ENCODE measurements at places on chromosomes 3 and 15.

DNA sequence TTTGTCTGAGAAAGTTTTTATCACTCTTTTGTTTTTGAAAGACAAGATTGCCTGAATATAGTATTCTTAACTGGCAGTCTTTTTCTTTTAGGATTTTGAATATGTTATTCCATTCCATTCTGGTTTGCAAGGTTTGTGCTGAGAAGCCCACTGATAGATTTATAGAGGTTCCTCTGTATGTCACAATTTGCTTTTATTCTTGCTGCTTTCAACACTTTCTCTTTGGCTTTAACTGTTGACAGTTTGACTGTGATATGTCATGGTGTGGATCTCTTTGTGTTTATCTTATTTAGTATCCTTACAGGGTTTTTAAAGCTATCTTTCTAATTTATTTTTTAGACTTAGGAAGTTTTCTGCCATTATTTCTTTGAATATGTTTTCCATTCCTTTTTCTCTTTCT lies 331.2 kb upstream of the ATP11B start:
- DNase-seq, result no peak

- DNase-seq, result no peak
These were observed 99.4 kb downstream of the FLNB start for GRCh38 chr3:58107597-58107996.

- no peak for DNase-seq
These were observed 88.9 kb upstream of the TBC1D5 start for GRCh38 chr3:17831366-17831765.

GRCh38 chr3:53970661-53971060 lies 79.0 kb upstream of the SELENOK start:
- DNase-seq, result no peak

DNA sequence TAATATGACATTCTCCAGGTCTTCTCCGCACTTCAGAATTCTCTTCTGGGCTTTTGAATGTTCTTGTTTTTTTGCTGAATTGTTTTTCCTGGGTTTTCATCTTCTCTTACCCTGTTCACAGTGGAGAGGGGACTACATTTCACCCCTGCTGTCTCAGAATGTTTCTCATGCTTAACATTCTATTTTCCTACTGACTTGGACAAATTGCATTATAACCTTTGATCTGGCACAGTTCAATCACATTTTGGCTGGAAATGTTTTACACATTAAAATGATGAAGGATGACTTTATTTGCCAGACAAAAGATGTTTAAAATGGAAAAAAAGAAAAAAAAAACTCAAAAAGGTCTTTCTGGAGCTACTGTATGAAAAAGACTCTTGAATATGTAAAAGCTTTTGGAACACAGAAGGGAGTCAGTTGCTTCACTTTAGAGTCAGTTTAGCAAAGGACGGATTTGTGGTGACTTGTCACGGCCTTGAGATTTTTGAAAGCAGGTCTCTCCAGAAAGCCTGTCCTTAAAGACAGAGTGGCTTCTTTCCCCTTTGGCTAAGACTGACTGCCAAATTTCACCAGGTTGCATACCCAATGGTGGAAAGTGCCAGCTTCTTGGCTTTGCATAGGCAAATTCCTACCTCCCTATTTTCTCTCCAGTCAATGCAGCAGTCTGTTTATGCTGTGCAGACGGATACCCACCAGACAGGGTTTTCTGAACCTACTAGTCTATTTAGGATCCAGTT lies 401.0 kb upstream of the TBL1XR1 start:
- DNase-seq, result no peak

- DNase-seq, result no peak
These were observed 3.7 kb downstream of the MKRN2OS start for GRCh38 chr3:12541625-12542024.

- DNase-seq, result no peak
These were observed 504.1 kb downstream of the NTRK3 start for GRCh38 chr15:87752250-87752951.

GRCh38 chr3:29537889-29538609 lies 257.2 kb downstream of the RBMS3 start:
- DNase-seq, result no peak

GRCh38 chr3:189937302-189938127 lies 183.2 kb downstream of the P3H2 start:
- DNase-seq, result no peak

DNA sequence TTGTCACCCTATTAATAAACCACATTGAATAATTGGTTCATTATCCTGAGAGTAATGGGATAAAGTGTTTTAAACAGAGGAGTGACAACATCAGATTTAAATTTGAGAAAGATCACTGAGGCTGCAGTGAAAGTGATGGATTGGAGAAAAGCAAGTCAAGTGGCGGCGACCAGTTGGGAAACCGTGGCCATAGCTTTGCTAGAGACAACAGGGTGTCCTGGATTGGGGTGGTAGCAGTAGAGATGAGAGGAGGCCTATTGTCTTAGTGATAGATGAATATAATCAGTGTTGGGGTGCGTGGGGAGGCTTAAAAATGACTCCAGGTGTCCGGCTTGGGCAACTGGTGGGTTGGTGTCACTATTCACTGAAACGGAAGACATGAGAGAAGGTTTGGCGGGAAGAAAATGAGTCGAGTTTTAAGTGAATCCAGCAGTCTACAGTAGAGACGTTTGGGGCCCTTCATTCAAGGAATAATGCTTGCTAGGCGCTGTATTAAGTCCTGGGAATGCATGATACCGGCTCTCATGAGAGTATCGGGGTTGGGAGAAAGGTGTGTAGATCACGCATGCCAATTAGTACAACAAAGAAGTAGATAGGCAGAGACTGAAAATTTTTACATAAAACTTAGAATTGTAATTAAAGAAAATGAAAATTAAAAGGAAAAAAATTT lies 819 bp downstream of the NEK4 start:
- DNase-seq, result no peak

DNA sequence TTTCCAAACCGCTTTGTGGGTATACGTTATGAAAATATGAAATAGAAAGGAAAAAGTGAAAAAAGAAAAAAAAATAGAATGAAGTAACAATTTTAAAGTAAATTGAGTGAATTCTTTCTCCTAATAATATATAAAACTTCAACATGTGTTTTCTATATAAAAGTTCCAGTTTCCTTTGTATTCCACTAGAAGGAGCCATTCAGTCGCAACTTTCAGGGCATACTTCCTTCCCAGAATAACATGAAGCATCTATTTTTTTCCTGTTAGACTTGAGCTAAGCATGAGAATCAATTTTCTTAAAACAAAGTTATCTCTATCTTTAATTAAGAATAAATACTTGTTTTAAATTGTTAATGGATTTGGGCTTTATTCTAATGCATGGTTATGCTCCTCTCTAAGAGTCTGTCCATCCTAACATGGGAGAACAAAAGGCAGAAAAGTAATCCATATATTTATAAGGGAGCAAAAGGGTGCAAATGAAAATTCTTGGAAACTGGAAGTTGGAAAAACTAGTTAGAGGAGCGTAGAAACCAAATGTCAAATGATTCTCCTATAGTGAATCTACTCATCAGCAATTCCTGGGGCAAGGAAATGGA lies 16.0 kb upstream of the VGLL3 start:
- no peak for DNase-seq

- no peak for DNase-seq
These were observed 50.3 kb upstream of the SPRED1 start for GRCh38 chr15:38202361-38202760.

DNA sequence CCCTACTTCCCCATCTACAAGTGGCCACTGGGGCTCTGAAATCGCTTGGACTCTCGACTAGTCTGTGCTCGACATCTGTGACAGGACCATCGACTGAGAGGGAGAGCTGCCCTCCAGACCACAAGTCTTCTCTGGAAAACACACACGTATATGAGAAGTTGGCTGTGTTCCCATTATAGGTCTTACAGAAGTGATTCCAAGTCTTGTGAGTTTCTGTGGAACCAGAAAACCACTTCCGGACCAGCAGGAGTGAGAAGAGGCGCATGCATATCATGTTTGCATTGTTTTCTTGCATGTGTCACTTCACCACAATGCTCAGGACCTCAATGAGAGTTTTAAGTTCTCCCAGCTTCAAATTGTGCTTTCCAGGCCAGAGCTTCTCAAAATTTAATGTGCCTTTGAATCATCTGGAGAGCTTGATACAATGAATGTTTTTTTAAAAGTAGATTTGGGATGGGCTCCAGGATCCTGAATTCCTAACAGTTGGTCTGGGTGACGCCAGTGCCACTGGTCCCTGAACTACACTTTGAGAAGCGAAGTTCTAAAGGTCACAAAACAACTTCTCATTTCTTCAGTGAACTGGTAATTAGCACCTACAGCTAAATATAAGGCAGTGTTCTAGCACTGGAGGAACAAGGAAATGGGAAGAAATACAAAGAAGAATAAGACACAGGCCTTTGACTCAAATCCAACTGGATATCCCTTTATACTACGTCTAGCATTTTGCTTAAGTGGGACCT lies 15.7 kb downstream of the LIPC start:
- DNase-seq, result no peak

DNA sequence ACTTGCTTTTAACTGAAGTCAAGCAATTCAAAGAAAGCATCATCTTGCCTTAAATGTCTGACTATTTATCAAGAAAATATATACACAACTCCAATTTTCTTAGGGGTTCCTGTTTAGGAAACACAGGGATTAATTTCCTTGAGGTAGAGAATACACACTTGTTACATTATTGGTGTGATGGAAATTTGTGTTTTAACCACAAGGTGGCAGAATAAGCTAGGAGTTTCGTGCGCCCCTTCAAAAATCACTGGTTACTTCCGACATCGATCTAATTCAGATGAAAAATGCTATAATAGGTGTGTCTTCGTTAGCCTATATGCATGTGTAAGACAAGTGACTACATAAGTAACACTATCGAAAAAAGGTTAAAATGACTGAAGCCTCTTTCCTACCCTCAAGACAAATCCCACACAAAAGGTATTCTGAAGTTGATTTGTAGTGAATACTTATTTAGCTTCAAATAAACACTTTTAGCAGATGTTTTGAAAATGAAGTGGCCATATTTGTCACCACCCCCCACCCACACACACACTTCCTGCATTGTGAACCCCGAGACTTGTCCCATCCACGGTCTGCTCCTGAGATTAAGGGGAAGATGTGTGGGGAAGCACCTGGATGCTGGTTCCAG lies 246.5 kb downstream of the ROBO1 start:
- no peak for DNase-seq

DNA sequence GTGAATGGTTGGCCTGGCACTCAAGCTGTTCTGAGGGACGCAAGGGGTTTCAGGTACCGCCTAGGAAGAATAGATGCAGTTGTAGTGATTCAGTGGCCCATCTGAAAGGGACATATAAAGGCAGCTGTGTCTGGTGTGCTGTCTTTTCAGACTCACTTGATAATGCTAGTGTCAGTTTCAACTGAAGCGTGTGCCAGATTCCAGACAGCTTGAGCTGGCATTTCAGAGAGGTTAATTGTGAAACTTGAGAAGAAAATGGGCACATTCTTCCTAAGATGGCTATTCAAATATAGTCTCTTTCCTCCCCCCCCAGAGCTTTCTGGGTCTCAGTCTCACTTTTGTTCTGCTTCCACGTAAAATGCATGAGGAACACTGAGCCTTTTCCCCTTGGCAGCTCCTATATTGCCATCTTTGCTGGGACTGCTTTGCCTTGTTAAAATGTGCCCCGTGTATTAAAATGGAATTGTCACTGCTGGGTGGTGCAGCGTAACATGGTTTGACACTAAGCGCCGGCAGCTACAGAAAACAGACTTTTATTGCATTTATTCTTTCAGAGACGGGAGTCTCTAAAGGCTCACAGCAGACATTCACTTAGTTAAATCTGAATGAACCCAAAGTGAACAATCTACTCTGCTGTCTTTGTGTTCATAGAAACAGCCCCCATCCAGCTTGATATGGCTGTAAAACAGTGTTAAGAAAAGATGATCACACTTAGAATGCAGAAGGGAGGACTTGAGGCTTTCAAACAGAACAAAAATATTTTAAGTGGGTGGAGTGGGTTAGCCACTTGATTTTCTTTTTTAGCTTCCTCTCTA lies 478.7 kb downstream of the RBMS3 start:
- DNase-seq, result no peak

- no peak for DNase-seq
These were observed 33.4 kb downstream of the LEKR1 start for GRCh38 chr3:156859578-156859977.

GRCh38 chr3:104879919-104880318 lies 486.8 kb upstream of the ALCAM start:
- DNase-seq, result no peak

DNA sequence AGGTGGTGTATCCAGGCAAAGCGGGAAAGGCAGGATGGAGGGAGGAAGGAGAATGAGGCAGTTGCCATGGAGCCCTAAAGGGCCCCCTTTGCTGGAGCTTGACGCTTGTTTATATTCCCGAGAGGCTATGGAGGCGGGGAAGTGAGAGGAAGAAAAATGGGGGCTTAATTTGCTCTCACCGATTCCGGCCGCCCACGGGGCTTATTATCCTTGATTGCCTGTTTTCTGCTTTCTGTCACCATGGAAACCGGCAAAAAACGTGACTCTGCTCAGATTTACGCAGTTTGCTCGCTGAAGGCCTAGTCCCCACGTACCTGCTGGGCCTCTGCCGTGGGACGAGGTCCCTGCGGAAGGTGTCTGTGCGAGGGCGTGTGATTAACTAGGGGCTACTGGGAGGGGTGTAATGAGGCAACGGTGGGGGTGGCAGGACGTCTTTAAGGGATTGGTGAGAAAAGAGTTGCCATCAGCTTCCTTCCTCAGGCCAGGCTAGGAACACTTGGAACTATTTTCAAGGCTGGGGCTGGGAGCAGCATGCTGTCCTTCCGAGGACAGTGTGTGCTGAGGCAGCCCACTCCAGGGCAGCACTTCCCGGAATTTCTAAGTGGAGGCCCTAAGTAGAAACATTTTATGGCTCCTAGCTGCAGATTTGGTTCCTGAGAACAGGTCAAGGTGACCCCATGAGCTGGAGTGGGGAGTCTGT lies 110.8 kb upstream of the NDN start:
- DNase-seq, result no peak

DNA sequence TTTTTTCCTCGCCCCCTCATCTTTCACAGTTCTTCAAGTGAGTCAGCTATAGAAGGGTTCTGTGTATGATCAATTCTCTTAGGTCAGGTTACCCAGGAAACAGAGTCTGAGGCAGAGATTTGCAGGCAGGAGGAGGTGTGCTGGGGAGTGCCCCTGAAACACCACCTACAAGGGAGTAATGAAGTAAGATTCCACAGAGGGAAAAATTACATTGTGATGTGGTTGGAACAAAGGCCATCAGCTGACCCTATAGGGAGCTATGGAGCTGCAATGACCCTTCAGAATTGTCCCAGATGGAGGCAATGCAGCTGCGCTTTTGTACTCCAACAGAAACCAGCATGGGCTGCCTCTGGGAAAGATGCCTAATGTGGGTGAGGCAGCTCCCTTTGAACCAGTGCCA lies 142.2 kb upstream of the CNTN3 start:
- no peak for DNase-seq

Measured in activated T-helper 9 cell treated with anti-CD3 and anti-CD28 coated beads, Interleukin-2, amount 50 U/mL, for 16 hours (primary cell).